ENCODE measurements at places on chromosomes 6 and 20.

DNA sequence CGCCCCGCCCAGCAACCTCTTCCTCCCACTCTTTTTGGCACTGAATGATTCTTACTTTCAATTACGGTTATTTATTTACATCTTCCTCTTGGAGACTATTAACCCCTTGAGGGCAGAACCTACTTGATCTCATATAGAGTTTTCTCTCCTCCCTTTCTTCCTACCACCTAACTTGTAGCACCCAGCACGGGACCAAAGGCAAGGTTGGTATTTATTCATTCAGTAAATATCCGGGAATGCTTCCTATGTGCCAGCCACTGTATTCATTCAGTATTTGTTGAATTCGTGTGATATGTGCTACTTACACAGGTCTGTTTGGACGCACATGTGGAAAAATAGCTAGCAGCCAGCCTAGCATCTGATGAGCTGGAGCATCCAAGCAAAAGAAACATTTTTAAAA lies 1.3 kb upstream of the CNKSR3 start:
- no peak for DNase-seq

GRCh38 chr6:14676064-14676463 lies 558.5 kb downstream of the CD83 start:
- DNase-seq: peak; percentile 22

DNA sequence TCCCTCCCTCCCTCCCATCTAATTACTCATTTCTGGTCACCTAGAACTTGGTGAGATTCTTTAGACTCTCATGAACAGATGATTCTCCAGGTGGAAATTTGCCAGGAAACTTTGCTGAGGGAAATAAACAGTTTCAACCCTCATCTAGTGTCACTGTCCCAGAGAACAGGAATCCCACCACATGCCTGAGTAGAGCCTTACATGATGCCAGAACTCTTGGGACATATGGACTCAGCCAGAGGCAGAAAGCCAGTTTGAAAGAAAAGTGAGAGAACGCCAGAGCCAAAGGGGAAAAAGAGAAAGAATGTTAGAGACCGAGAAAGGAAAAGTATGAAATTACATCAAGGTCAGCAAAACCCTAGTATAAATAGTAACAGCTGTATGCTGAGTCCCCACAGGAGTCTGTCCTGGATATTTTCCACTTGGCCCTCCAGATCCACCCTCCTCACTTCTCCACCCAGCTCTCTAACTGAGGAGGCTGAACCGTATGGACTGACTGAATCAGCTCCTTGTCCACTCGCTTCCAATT lies 127.5 kb upstream of the COL21A1 start:
- DNase-seq: peak; percentile 84

DNA sequence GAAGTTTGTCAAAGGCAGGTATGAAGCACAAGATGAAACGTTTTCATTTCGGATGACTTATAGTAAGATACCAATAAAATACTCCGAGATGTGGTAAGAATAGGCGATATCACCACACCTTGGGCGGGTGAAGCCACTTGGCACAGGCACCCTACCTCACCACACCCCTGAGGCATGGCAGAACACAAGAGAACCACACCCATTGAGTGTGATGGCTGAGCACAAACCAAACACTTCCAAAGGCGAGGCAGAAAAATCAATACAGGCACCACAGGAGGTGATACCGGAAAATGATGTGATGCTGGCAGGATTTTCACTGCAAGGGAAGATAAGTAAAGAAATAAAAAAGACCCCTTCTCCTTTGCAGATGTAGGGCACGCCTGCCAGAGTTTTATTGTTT lies 332.9 kb upstream of the PRDM1 start:
- DNase-seq: no peak

GRCh38 chr6:100881707-100882040 lies 545 bp upstream of the ASCC3 start:
- DNase-seq: peak; percentile 13

- peak; percentile 18 for DNase-seq
These were observed 112.4 kb downstream of the PRKN start for GRCh38 chr6:162615016-162615705.

Data from LHCN-M2 (cell line).